RPMI7951 (cell line): ENCODE measurements at places on chromosomes 16 and 17. TPM values are rescaled to one million over a fixed set of nuclear protein-coding genes. Genes with fewer than 3 reads are reported as not detected.

DNA sequence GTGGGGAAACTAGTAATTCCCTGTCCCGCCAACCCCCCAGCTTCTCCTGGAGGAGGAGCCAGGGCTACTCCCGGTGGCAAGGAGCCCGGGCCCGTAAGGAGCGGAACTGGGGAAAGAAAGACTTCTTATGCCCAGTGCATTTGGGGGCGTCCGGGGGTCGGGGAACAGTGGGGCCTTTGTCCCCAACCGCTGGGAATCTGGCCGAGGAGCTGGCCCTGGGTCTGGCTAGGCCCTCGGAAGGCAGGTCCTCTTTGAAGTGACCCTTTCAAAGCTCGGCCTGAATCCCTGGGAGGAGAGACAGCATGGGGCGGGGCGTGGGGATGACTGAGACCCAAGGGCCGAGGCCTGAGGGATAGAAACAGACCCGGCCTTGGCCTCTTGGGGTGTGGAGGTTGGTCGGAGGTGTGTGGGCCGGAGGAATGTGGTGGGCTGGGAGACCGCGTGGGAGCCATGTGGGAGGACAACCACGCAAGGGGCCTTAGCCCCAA is 6.0 kb downstream of the ARHGAP23 start:
- peak; percentile 43 for DNase-seq

DNA sequence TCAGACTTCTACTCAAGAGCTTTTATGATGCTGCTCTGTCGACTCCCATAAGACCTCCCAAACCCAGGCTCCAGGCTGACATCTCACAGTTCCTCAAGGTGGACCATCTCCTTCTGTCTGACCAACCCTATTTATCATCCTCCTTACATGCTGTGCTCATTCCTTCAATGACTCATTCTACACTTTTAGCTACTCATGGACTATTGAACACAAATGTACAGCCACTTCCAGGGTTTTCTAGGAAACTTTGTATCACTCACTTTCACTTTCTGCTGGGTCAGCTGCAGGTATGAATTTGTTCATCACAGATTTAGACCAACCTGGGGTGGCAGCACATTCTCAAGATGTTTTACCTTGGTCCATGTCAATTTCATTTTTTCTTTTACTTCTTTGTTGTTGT is 162.4 kb upstream of the FAM20A start:
- peak; percentile 40 for DNase-seq

GRCh38 chr17:77428749-77429368 is 288.1 kb downstream of the SEC14L1 start:
- DNase-seq: no peak

DNA sequence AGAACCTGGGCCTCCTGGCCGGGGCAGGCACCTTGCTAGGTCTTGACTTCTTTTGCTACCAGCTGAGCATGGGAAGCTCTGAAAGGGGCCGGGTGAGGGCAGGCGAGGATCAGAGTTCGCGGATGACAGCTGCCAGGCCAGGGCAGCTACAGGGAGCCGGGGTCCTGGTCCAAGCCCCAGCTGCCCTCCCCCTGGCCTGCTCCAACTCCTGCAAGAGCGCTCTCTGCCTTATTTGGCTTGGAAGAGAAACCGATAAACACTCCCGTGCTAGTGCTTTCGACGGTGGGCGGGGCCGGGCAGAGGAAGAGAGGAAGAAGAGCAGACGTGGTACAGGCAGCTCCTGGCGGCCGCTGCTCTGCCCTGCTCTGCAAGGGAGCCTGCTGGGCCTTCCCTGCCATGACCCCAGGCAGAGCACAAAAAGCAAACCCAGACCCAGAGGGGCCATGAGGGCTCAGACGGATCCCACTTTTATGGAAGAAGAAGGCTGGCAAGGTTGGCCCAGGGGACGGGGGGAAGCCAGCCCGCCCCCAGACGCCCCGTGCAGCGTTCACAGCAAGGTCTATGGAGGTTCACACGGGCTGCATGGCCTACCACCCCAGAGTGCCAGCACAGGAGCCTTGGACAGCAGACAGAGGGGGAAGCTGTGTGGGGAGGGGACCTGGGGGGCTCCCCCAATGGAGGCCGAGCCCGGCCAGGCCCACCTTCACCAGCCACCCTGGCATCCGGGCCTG is 25.6 kb downstream of the PIEZO1 start:
- no peak for DNase-seq

DNA sequence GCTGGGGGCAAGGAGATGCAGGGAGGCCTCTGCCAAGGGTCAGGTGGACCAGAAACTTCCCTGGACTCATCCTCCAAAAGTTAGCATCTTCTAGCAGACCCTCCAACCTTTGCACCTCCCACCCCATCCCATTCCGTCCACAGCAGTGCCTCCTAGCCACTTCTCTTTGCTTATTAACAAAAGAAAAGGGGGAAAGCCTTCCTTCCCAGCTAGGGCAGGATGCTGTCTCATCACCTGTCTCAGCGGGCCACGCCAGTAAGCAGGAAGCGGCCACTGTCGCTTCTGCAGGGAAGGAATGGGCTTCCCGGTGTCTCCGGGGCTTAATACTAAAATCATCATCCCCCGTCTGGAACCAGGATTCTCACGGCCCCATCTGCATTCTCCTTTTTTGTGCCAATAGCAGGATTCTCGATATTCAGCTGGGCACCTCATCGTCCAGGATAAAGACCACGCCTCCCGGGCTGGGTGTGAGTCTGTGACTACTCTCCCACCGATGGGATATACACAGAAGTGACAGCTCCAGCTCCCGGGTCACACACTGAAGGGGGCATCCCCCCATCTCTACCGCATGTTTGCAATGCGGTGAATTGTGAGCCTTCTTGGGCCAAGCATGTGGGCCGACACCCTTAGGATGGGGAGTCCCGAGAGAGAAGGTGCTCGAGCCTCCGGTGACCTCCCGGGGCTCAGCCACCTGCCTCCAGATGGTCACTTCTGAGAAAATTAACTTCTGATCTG is 15.5 kb upstream of the RBFOX3 start:
- no peak for DNase-seq

CD2BP2 gene
- total RNA-seq: 20.7 and 22.8 TPM in 2 replicates

PRSS33 gene
- not detected in 2 replicates for total RNA-seq

DNA sequence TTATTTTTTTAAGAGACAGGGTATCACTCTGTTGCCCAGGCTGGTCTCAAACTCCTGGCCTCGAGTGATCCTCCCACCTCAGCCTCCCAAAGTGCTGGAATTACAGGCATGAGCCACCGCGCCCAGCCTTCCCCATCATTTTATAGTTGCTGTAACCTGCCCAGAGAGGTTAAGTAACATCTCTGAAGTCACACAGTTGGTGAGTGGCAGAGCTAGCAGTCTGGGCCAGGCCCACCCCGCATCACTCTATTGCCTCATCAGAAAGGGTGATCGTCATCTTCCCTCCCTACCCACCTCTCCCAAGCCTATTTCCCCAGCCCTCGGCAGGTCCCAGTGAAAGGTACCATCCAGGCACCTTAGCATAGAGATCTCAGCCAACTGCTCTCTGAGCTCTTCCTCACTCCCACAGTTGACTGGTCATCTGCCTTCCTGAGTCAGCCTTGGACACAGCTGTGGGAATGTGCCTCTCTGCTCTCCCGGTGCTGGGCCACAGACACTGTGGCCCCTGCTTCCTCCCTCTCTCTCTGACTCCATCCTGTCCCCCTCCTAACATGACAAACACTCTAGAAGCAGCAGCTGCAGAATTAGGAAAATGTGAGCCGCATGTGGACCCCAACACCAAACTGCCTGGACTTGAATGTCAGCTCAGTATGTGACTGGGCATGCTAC is 57.1 kb downstream of the SCNN1B start:
- no peak for DNase-seq

- DNase-seq: no peak
Measured at GRCh38 chr17:53765609-53766008, 57.1 kb upstream of the KIF2B start.
